CD4-positive, alpha-beta T cell treated with Interleukin-4 for 4 hours (primary cell): ENCODE measurements at places on chromosomes 7 and 10.
A peak's percentile ranks its signal among the peaks of the same experiment; 100 is the strongest.

GRCh38 chr10:102436312-102436711, 3.9 kb upstream of the CUEDC2 start:
- no peak for DNase-seq

GRCh38 chr7:5230265-5231067, 40.4 kb downstream of the WIPI2 start:
- no peak for DNase-seq

DNA sequence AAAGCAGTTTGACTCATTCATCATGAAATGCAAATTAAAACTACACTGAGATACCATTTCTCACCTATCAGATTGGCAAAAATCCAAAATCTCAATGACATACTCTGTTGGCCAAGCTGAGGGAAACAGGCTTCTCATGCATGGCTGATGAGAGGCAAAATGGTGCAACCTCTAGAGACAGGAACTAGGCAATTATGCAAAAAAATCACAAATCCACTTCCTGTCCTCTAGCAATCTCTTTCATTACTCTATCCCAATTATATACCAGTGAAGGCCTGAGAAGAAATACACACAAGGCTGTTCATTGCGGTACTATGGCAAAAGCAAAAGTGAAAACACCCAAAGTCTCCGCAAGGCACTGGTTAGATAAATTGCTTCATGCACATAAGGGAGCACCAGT, 25.9 kb upstream of the PTPRN2 start:
- no peak for DNase-seq

DNA sequence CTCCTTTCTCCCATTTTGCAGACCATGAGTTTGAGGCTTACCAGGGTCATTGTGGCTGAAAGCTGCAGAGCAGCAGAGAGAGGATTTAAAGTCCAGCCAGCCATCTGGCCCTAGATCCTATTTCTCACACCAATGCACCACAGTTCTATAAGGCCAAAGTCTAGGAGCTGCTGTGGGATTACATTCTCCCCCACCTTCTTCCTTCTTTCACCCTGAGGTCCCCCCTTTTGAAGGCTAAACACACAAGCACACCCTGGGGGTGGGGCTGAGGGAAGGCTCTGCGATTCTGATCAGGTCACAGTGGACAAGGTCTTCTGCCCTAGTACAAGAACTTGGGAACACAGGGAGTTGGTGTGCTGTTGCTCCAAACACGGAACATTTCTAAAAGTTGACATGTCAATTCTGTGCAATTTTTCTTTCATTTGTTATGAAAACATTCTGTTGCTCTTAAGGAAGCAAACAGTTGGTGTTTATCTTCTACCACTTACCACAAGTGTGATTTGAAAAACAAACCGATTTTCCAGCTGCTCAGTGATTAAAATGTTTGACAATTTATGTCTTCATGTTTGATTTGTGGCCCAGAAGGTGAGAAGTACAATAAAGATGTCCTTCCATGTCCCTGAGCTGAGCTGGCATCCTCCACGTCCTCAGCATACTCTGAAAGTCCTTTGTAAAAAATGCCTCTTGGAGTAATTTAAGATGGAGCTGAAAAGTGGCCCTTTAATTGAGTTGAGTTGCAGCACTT, 271.6 kb upstream of the PPP2R2D start:
- DNase-seq, result no peak

DNA sequence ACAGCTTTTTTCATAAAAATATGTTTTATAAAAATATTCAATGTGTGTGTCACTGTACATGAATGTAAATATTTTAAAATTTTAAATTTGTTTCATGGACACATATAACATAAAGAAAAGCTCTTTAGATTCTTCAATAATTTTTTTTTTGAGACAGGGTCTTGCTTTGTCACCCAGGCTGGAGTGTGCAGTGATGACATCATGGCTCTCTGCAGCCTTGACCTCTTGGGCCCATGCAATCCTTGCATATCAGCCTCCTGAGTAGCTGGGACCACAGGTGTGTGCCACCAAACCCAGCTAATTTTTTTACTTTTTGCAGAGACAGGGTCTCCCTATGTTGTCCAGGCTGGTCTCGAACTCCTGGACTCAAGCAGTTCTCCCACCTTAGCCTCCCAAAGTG, 9.9 kb downstream of the XRCC2 start:
- DNase-seq, result no peak

- peak; percentile 49 for DNase-seq
Measured at GRCh38 chr10:71756311-71757191, 16.8 kb downstream of the VSIR start.

- no peak for DNase-seq
Measured at GRCh38 chr7:92052684-92053083, 81.6 kb downstream of the CYP51A1 start.
